ENCODE measurements at places on chromosomes 7 and 10. TPM values are rescaled to one million over a fixed set of nuclear protein-coding genes. Genes with fewer than 3 reads are reported as not detected.

TEX36 gene
- not detected for total RNA-seq

EBLN1 gene
- total RNA-seq, result not detected

SUPV3L1 gene
- 38.5 TPM for total RNA-seq

CLRN3 gene
- not detected for total RNA-seq

UNCX gene
- total RNA-seq, result not detected

DTX2 gene
- 2.6 TPM for total RNA-seq

STEAP1 gene
- 30.2 TPM for total RNA-seq

MBL2 gene
- not detected for total RNA-seq

SGCE gene
- total RNA-seq, result 84.4 TPM

DOCK4 gene
- 6.8 TPM for total RNA-seq

KIFBP gene
- 22.9 TPM for total RNA-seq

SPDYE9 gene
- total RNA-seq, result not detected

ZNF107 gene
- 0.92 TPM for total RNA-seq

PRKG1 gene
- 32.7 TPM for total RNA-seq

NPSR1 gene
- total RNA-seq, result not detected

GRID2IP gene
- total RNA-seq, result not detected

IRF5 gene
- total RNA-seq, result not detected

ZC3HAV1 gene
- 25.9 TPM for total RNA-seq

STAG3 gene
- 0.28 TPM for total RNA-seq

TMEM229A gene
- total RNA-seq, result not detected
